ENCODE measurements at places on chromosomes 2 and 18.

DNA sequence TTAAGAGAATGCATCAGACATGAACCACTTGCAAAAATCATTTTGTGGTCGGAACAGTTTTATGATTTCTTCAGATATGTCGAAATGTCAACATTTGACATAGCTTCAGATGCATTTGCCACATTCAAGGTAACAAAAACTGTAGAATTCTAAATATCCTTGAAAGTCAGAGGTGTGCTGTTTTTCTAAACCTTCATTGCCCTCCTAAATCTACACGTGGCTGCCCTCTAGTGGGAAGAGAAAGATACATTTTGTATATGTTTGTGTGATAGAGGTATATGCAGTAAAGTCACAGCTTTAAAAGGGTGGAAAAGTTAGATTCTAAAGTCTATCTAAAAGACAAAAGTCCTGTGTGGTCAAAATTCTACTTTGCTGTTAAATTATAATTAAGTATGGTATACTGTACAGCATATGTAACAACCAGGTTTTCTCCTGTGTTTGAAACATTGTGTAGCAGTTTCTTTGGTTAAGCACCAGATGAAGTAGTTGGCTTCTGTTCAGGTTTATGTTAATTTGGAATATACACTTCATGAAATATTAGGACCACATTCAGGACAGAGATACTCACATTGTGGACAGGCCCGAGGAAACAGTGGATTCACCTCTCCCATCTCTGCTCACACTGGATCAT lies 65.9 kb upstream of the ITM2C start:
- DNase-seq: peak; percentile 57

DNA sequence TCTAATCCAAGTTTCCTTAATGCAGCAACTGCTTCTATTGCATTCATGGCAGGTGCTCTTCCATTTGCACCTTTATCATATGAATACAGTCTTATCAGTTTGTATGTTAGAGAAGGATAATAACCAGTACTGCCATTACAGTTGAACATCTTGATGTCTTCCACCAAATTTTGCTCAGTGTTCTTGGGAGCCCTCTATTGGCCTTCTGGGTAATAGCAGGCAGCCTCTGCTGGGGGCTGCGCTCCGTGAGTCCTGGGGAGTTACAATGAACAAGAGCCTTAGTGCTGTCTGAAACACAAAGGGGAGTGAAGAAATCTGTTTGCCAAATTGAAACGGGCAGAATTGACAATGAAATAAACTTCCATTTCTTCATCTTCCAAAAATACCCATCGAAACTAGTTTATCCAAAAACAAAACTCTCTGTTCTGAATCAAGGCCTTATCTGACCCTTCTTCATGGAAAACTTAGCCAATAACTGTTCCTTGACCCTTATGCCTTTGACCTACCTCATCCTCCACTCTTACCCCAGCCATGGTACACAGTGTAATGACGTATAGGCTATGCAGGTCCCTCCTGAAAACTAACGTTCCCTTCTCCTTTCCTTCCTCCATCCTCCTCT lies 79.9 kb downstream of the ALK start:
- DNase-seq: no peak

DNA sequence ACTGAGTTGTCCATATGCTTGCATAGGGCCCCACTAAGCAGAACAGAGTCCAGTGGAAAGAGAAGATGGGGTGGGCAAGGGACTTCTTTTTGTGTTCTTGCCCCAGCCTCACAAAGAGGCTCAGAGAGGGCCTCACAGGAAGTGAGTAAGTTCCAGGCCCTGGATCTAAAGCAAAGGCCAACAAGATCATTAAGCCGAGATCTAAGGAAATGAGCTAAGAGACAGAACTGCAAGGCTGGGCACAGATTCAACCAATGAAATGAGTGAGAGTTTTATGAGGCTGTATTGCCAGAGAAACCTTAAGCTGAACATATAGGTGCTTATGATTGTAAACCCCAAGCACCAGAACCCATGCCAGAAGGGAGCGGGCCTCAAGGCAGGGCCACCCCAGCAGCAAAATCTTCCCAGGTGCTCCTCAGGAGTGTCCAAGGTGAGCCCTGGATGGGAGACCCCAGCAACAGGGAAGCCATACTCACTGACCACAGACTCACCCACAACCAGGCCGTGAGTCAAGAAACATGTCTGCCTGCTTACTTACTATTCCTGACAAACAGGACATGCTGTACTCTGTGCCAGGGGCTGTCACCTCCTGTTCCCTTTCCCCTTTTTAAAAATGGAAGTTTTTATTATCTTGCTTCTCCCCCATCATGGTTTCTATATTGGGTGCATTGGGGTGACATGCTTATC lies 40.2 kb downstream of the SLC14A1 start:
- no peak for DNase-seq

GRCh38 chr2:239021224-239021623 lies 173.3 kb downstream of the TWIST2 start:
- DNase-seq: no peak

DNA sequence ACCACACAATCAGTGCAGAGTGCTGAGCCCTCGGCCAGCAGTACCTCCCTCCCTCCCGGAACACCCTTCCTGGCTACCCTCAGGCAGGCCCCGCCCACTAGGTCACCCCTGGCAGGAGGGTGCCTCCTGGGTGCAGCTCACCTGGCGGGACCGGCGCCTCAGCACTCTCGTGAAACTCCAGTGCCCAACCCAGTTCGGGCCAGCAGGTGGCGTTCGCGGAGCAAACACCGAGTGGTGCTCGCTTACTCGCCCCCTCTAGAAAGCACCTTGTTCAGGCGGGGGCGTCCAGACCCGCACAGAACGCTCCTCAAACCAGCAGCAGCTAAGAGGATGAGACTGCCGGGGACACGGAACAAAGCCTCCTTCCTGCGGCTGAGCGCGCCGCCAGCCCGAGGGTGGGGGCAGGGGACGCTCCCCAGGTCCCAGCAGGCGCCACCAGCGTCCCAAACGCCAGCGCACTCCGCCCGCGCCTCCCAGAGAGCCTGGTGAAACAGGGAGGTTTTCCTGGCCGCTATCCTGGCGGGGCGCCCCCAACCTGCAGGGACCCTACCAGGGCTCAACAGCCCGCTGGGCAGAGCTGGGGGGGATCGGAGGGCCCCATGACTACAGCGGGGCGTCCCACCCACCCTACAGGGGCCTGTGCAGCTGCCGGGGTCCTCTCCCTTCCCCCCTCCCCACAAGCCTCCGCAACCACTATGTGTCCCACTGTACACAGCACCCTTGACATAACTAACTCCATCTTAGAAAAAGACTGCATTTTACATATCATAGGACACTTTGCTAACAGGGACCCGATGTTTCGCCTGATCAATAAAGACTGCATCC lies 44.7 kb downstream of the MRPS5 start:
- peak; percentile 8 for DNase-seq

DNA sequence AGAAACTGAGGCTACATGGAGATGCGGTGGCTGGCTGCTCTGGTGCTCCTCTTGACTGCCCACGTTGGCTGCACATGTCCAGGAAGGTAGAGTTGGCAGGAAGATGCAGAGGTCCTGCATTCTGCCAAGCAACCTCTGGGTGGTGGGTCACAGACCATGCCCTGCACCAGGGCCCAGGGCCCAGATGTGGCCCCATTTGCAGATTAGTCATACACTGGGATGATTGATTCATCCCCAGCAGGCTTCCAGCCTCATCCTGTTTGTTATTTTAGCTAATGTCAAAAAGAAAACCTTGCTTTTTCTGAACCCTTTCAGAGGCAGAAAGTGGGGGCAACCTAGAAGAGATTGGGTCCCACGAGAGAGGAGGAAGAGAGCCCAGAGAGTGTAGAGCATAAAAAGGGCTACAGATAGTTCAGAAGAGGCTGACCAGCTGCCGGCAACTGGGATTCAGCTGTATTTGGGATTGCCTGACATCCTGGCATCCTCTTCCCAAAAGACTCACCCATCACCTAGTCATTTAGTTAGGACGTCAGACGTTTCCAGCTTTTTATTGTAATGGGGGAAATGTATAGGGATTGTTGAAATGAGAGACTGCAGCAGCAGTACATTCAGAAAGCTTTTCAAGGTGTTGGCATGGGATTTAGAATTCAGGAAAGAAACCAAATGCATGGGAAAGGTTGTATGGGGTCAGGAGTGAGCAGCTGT lies 101.9 kb downstream of the CTIF start:
- no peak for DNase-seq

- DNase-seq: no peak
Observed at GRCh38 chr2:220717283-220717682, 854.8 kb downstream of the EPHA4 start.

DNA sequence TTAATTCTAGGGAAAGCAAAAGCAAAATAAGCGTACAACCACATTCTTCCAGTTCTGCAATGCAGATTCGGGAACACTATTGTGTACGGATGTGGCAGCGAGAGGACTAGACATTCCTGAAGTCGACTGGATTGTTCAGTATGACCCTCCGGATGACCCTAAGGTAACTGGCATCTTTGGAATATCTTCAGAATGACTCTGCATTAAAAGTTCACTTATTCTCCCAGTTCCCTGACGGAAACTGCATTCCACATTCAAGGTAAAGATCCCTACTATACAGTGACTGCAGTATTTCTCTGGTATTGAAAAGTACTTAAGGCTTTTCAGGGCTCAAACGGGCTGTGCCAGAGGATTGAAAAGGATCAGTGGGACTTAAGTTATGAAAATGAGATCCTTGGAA lies 10.9 kb downstream of the DDX18 start:
- DNase-seq: no peak

DNA sequence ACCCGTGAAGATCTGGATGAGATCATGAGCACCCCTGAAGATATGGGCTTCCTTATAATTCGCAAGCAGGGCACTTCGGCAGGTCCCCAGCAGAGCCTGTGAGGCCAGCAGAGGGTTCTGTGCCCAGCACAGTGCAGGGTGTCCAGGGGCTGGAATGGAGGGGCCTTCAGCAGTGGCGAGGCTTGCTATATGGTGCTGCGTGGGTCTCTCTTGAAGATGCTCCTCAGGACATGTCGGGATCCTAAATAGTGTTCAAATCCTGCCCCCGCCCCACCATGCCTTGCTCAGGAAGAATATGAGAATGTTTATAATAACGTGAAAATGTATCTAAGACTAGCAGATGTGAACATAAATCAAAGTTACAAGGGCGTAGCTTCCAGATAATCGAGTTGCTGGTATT lies 60.3 kb upstream of the RBM44 start:
- DNase-seq: no peak

DNA sequence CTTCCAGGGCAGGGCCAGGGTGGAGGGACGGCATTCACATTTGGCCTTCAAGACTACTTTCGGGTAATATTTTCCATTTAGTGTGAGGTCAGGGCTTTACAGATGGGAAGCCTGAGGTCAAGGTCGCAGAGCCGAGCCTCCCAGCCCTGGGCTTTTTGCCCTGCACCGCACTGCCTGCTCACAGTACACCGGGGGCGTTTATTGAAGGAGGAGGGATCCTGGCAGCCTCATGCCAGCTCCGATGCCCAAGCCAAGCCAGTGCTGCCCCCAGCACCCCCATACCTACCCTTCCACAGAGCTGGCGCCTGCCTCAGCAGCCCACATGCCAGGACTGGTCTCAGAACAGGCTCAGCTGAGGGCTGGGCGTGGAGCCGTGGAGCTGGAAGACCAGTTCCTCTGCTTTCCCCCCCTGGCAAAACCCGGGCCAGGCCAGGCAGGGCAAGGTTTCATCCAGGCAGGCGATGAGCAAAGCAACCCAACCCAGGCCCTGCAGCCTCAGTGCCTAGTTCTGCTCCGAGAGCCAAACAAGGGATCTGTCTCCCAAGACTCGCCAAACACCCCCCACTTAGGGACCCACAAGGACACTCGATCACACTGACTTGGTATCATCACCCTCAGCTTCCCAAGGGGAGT lies 11.9 kb downstream of the SDC1 start:
- no peak for DNase-seq

- peak; percentile 47 for DNase-seq
Observed at GRCh38 chr18:36284671-36285295, 12.7 kb upstream of the FHOD3 start.

GRCh38 chr2:218255446-218255845 lies 5.4 kb upstream of the GPBAR1 start:
- no peak for DNase-seq

DNA sequence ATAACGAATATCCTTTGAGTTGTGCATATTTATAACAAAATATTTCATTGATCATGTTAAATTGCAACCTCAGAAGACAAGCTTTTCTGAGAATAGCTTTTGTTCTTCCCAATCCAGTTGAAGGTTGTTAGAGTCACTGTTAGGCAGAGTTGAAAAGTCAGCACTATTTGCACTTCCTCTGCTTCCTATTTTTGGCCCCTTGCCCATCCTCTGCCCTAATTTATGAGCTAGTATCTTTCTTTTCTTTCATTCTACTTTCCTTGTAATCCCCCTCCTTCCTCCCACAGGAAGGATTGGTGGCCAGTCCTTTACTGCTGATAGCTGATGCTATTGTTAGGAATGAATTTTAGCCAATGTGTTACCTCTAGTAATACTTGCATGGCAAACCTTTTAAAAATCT lies 4.9 kb downstream of the RALB start:
- no peak for DNase-seq

Measured in amniotic stem cell (primary cell).